Activated CD4-positive, alpha-beta memory T cell treated with anti-CD3 and anti-CD28 coated beads for 36 hours (primary cell): ENCODE measurements at places on chromosomes 12 and 14. TPM values are rescaled to one million over a fixed set of nuclear protein-coding genes. Genes with fewer than 3 reads are reported as not detected.

DNA sequence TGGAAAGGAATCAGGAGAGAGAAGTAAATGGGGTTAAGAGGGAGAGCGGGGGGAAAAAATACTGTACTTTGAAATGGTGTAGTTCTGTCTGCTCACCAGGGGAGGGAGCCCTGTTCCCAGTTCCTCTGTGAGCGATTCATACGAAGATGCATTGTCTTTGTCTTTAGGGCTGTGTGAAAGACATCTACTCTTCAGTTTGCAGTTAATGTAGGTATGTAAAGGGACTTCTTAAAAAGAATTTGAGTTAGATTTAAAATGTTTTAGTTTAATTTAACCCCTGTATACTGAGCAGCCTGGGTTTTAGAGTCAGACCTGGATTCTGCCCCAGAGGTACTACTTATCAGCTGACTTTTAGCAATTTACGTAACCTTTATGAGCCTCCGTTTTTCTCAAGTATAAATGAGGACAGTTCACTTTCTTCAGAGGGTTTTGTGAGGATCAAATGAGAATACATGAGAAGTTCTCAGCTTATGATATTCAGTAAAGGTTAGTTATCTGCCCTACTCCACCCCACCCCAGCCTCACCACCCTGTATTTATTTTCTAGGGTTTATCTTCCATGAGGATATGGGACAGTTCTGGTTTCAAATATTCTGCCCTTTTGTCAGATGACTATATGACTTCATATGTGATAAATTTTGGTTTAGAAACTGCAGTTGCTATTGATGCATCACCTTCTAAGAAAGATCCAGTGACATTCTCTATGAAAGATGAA, 82.5 kb upstream of the EVL start:
- DNase-seq: peak; percentile 73

GRCh38 chr12:122935318-122935717, 30.9 kb downstream of the ABCB9 start:
- DNase-seq: no peak

PROX2 gene
- total RNA-seq: 0.33 TPM

BHLHE41 gene
- not detected for total RNA-seq

GRCh38 chr14:89469210-89470198, 52.5 kb upstream of the FOXN3 start:
- no peak for DNase-seq

- DNase-seq: no peak
These were observed 28.8 kb downstream of the CLSTN3 start for GRCh38 chr12:7158781-7159609.

- no peak for DNase-seq
These were observed 91.8 kb upstream of the RIC8B start for GRCh38 chr12:106682594-106683234.

EIF2S1 gene
- total RNA-seq: 240 TPM

- peak; percentile 44 for DNase-seq
These were observed 7.0 kb downstream of the CSRNP2 start for GRCh38 chr12:51076236-51076930.

P2RX7 gene
- 11.3 TPM for total RNA-seq

GRCh38 chr12:72110937-72111650, 161.1 kb upstream of the TRHDE start:
- no peak for DNase-seq

KCNA1 gene
- not detected for total RNA-seq

CLEC7A gene
- total RNA-seq: not detected

DNA sequence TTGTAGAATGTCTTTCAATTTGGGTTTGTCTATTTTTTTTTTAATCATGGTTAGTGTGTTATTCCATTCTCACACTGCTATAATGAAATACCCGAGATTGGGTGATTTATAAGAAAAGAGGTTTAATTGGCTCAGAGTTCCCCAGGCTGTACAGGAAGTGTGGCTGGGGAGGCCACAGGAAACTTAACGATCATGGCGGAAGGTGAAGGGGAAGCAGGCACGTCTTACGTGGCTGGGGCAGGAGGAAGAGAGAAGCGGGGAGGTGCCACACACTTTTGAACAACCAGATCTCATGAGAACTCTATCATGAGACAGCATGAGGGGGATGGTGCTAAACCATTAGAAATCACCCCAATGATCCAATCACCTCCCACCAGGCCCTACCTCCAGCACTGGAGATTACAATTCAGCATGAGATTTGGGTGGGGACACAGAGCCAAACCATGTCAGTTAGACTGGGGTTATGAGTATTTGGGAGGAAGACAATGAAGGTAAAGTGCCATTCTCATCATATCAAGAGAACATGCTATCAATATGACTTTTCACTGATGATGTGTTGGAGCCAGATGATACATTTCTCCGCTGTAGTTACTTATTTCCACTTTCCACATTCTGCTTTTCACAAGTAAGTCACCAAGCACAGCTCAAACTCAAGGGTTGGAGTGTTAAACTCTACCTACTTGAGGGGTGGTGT, 45.8 kb downstream of the AP5M1 start:
- DNase-seq: peak; percentile 14

- DNase-seq: no peak
These were observed 12.6 kb upstream of the RFLNA start for GRCh38 chr12:124282287-124282686.

GPRC5D gene
- 0.46 TPM for total RNA-seq

GRCh38 chr12:62933220-62933601, 1.7 kb downstream of the PPM1H start:
- DNase-seq: no peak

KIF5A gene
- total RNA-seq: 0.99 TPM

DNA sequence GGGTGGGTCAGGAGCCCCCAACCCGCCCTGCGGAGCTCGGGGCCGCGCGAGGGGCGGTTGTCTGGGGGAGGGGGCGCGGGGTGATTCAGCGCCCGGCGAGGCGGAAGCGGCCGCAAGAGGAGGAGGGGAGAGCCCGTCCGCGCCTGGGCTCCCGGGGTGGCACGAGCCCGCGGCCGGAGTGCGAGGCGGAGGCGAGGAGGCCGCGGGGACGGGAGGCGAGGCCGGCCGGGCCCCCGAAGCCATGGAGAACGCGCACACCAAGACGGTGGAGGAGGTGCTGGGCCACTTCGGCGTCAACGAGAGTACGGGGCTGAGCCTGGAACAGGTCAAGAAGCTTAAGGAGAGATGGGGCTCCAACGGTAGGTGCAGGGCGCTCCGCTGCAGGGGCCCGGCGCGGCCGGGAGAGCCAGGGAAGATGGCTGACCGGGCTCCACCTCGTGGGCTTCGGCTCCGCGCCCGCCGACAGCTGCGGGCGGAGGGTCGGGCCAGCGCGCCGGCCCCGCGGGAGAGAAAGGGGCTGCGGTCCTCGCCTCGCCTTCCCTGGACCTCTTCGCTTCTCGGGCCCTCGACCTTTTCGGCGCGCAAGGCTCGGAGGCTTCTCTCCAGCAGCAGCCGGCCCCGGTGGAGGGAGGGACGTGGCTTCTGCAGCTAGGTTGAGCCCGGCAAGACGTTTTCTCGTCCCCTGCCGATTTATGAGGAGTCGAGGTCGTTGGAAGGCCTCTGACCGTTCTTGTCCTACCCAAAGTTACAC, 677 bp downstream of the ATP2A2 start:
- peak; percentile 62 for DNase-seq

- peak; percentile 95 for DNase-seq
These were observed at the start of gene GPR132 for GRCh38 chr14:105065280-105066228. Gene GPR132, minus strand, starts transcription at chr14:105065430. Its CDS starts 10,010 bp downstream, at chr14:105055420.

DNA sequence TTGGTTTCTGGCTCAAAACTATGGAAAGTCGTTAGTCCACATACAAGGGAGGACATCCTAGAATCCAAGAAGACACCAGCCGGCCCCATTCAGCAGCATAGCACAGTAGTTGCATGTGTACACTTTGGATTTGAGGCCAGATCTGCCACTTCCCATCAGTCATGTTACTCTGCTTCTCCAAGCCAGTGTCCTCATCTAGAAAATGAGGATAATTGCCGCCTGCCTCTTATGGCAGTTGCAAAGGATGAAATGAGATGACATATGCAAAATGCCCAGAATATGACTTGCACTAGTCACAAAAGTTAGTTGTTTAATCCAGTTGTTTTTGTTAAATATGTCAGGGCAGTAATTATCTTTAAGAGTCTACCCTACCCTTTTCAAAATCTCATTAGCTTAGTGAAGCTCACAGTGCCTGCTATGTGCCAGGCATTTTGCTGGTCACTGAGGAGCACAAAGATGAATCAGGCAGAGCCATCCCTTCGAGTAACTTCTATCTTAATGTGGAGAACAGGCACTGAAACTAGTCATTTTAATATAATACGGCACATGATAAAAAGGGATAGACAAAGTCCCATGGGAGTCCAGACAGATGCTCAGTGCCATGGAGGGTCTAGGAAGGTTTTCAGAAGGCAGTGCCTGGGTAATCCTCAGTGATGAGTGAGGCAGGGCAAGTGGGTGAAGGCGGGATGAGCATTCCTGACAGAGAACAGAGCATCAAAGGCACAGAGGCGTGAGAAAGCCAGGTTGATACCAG, 6.6 kb upstream of the KRT76 start:
- no peak for DNase-seq

KRT71 gene
- total RNA-seq: not detected

GRCh38 chr14:23877538-23878180, 75.9 kb upstream of the DHRS4 start:
- DNase-seq: peak; percentile 45

DNA sequence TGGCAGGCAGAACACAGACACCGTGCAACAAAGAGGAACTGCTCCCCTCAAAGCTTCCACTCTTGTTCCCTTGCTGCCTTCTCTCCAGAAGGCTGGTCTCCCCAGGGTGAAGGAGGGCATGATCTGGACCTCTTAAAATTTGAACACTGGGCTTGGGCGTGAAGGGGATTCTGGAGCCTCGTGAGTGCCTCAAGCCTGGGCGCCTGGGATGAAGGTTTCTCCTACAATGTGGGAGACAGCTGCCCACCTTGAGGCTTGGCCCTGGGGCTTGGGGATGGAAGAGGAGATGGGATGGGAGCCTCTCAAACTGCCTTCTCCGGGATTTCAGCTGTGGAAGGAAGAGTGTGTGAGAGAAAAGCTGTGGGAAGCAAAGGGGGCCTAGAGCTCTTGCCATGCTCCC, 7.8 kb upstream of the RIN3 start:
- no peak for DNase-seq

- no peak for DNase-seq
These were observed 3.2 kb upstream of the TBX5 start for GRCh38 chr12:114408886-114409851.

GRCh38 chr12:52082988-52083637, 3.6 kb downstream of the SMIM41 start:
- peak; percentile 74 for DNase-seq

GRCh38 chr12:77760271-77761025, 70.2 kb upstream of the NAV3 start:
- no peak for DNase-seq

DNA sequence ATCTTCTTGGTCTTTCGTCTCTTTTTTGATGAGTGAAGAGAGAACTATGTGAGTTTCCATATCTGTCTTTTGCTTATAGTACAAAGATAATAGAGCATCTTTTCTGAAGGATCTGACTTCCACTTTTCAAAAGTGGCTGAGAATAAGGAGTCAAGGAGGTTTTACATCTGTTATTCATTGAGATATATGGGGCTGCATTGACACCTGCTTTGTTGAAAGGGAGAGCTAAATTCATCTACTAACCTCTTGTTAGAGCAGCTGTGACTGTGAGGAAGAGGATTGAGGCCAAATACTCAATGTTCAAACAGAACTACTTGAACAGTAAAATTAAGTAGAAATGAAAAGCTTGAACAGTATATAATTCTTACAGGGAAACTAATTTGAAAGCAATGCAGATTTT, 130.2 kb upstream of the ATP2B1 start:
- no peak for DNase-seq

SLC39A2 gene
- 0.17 TPM for total RNA-seq

GRCh38 chr12:118749646-118750045, 231.7 kb upstream of the SRRM4 start:
- no peak for DNase-seq

- DNase-seq: peak; percentile 44
These were observed 3.2 kb downstream of the PRPH start for GRCh38 chr12:49298160-49298559.

DNA sequence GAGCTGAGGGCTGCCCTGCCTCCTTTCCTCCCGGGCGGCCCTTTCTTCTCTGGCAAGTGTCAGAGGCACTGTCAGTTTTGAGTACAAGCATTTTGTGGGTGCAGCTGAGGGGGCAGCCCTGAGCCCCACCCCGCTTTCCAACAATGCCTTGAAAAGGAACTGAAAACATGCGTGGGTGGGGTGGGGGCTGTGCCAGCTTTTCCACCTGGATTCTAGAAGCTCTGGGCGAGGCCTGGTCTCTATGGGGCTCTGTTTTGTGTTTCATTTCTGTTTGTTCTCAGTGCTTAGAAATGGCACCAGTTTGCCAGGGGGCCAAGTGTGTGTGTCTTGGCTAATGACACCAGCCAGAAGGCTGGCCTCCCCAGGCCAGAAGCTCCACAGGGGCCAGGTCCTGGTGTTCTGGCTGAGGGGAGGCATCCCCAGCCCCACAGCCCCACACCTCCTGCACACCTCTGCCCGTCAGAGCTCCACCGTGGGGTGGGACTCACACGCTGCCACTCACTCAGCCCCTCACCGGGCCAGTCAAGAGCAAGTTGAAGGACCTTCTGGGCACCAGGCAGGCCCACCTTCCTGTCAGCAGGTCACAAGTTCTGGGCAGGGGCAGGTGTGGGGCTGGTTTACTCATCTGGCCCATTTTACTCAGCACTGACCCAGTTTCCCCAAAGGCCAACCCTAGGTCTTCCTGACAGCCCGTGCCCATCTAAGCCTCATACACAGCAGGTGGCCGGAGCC, 155.1 kb downstream of the CALM1 start:
- DNase-seq: no peak

FRMD6 gene
- total RNA-seq: 3.2 TPM

- DNase-seq: peak; percentile 67
These were observed 208.5 kb downstream of the CHST11 start for GRCh38 chr12:104665296-104665695.

ADCY6 gene
- total RNA-seq: 0.21 TPM

APOF gene
- not detected for total RNA-seq

DNA sequence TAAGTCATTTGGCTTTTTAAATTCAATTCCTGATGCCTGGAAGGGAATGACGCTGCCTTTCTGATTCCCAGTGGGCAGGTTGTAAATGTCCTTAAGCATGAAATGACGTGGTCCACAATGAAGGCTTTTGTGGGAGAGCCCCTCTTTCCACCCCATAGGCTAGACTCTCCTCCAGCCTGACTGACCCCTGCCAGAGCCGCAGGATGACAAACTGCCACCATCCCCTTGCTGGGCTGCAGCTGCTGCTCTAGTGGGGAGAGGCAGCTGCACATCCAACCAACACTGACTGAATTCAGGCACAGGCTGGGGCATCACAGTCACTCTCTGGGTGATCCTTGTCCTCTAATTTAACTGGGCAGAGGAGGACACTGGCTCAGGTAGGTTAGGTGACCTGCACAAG, 6.3 kb downstream of the TSPAN11 start:
- DNase-seq: no peak

DNA sequence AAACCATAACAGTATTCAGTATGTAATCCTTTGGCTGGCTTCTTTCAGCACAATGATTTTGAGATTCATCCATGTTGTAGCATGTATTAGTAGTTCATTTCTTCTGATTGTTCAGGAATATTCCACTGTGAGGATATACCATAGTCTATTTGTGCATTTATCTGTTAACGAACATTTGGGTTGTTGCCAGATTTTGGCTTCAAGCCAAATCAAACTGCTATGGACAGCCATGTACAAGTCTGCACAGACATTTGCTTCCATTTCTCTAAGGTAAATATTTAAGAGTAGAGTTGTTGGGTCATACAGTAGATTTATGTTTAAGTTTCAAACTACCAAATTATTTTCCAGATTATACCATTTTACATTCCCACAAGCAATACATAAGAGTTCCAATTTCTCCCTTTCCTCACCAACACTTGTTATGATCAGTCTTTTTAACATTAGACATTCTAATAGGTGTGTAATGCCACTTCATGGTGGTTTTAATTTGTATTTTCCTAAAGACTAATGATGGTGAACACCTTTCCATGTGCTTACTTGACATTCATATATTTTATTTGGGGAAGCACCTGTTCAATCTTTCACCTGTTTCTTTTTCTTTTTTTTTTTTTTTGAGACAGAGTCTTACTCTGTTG, 56.6 kb downstream of the ZFYVE21 start:
- no peak for DNase-seq
